ENCODE measurements at places on chromosomes 2 and 18. TPM values are rescaled to one million over a fixed set of nuclear protein-coding genes. Genes with fewer than 3 reads are reported as not detected.
A peak's percentile ranks its signal among the peaks of the same experiment; 100 is the strongest.

DNA sequence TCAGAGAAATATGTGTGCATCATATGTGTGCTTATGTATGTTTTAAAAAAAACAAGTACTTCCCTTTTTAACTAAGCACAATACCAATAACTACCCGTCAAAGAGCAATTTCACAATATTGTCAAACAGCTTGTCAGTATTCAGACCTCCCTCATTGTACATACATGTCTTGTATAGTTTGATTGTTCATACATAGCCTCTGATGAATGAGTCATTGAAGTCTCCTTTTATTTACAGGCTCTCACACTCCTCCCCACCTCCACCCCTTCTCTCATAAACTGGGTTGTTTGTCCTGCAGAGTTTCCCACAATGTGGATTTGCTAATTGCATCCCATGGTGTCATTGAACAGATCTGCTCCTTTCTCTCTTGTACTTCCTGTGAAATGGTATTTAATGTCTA is 132.8 kb upstream of the L3MBTL4 start:
- DNase-seq, result no peak

GRCh38 chr18:3485153-3486149 is 35.5 kb downstream of the TGIF1 start:
- DNase-seq, result no peak

- DNase-seq, result no peak
Observed at GRCh38 chr18:2681993-2682603, 26.6 kb downstream of the SMCHD1 start.

GRCh38 chr2:54605836-54606235 is 117.6 kb upstream of the EML6 start:
- no peak for DNase-seq

DNA sequence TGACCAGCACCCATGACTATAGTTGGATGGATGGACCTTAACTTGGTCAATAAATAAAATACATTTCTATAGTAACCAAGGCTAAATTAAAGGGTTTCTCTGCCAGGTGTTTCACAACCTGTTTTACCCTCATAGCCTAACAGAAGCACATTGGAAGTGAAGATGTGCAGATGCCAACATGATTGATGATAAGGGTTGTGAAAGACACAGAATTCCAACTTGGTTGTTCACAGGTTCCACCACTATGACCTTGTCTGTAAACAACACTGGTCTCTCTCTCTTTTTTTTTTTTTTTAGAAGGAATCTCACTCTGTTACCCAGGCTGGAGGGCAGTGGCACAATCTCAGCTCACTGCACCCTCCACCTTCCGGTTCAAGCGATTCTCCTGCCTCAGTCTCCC is 37.5 kb upstream of the PTH2R start:
- no peak for DNase-seq

- no peak for DNase-seq
Observed at GRCh38 chr18:47917923-47918610, 12.4 kb downstream of the SMAD2 start.

DNA sequence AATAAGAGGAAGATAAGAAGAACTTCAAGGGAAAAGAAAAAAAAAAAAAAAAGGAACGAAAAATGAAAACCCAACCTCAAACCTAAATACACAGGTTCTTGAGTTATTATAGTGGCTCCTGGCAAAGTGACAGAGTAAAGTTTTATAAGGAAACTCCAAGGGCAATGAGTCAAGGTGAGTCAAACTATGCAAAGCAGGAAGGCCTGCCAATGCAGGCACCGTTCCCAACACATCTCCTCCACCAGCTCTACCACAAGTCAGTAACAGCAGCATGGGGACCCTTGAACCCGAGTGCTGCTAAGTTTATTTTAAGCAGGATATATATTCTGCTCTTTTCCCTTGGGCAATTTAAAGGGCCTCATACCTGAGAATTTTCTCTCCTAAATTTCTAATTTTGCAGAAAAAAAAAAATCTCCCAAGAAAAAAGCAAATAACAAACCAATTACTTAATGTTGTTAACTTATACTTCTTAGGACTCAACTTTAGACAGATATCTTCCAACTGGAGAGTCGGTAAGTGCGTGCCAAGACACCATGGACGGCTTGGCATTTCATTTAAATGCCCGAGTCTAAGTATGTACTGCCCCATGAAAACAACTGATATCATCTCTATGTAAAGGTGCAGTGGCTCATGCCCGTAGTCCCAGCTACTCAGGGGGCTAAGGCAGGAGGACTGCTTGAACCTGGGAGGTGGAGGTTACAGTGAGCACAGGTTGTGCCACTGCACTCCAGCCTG is 75.7 kb upstream of the TFCP2L1 start:
- no peak for DNase-seq

GRCh38 chr18:74774486-74774885 is 176.8 kb downstream of the ZNF407 start:
- DNase-seq, result no peak

GRCh38 chr2:231512222-231512621 is 18.0 kb downstream of the NMUR1 start:
- no peak for DNase-seq

DNA sequence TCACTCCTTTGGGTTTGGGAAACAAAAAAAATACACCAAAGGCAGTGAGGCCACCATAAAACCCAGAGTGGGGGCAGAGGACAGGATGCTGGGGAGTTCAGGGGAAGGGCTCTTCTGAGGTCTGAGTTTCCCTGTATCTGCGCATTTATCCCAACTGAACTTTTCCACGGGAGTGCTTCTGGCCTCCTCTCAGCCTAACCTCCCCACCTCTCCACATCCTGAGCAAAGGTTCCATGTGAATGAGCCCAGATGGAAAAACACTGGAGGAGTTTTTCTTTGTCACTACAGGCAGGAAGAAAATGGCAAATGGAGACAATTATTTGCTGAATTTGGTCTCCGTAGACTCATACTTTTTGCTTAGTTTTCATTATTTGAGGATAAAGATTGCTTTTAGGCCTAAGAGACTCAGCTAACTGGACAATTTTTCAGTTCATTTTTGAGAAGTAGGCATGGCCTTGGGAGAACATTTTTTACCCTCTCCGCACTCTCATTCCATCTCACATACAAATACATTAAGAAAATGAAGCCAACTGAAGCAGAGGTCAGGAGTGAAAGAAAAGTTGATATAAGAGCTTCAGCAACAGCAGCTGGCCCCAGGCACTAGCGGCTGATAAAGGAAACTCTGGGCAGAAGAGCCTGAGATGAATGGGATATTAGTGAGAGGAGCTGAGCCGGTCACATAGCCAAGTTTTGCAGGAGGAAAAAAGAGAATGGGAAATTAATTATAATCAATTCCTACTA is 82.6 kb upstream of the CYP1B1 start:
- peak; percentile 80 for DNase-seq

DNA sequence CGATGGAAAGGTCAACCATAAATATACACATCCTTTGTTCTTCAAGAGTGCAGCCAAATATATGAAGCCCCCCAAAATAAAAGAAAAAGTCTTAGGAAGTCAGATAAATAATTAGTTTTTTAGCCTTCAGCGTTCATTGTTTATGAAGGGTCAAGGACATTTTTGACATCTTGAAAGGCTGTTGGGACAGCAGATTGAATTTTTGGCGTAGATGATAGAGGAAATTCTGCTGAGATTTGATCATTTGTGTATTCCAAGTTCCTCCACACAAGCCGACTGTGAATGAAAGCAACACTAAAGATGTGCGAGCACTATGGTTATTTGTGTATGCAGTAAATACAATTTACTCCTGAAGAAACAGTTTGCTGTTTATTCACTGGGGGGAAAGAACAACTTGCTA is 177.8 kb upstream of the PARD3B start:
- no peak for DNase-seq

- DNase-seq, result no peak
Observed at GRCh38 chr18:64287926-64288325, 139.0 kb upstream of the LINC00305 start.

DNA sequence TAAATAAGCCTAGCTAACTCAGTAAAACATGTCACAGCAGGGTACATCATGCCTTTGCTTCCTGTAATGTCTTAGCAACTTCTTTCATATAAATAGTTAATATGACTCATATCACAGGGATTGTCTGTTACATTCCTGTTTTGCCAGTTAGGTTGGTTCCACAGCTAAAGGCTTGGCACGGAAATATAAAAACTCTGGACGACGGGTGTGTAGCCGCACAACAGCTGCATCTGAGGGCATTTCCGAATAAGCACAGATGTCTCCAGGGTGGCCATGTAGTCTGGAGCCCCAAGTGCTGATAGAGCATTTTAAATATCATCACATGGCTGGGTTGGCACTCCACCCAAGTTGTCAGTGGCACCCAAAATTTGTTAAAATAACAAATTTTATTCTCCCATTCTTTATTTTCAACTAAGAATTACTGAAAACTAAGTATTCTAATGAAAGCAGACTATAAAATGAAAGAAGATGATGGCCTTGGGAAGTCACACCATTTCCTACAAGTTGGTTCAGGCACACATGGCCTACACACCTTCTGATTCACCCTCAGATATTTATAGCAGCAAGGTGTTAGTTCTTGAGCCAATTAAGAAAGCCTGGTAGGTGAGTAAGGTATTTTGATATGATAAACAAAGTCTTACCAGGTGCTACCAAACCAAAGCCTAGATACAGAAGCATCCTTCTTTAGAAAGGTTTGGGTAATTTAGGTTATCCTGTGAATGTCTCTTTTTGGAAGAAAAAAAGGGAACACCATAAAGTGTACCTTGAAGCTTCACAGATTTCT is 61.8 kb upstream of the STK17B start:
- peak; percentile 82 for DNase-seq

DNA sequence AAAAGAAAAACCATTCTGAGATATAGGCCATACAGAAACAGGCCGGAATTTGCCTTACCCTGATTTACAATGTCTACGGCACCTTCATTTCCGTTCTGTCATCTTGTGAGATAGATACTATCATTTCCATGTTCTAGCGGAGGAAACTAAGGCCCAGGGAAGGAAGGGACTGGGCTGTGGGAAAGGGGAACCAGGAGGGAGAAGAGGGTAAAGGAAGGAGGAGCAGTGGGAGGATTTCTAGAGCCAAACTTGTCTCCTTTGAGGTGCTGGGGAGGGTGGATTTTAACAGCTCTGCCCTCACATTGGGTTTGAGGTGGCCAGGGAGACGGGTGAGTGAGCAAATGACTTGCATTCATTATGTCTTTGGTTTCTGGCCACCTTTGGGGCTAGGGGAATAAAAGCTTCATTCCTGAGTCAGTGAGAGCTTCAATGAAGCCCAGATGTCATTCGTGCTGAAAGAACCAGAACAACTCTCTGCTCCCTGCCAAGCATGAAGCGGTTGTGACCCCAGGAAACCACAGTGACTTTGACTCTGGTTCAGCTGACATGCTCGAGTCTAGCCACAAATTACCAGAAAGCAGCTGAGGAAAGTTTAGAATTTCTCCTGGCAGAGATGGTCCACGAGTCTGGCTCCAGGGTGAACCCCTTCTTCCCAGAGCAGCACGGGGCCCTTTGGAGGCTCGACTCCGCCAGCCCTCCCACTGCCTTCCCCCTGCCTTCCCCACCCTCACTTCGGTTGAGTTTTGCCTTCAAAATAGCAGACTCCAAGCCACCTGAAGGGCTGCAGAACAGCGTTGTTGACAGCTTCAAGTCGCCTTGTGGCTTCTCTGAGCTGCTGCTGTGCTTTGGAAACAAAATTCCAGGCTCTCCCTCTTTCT is 3.8 kb downstream of the ACTG2 start:
- no peak for DNase-seq

DNA sequence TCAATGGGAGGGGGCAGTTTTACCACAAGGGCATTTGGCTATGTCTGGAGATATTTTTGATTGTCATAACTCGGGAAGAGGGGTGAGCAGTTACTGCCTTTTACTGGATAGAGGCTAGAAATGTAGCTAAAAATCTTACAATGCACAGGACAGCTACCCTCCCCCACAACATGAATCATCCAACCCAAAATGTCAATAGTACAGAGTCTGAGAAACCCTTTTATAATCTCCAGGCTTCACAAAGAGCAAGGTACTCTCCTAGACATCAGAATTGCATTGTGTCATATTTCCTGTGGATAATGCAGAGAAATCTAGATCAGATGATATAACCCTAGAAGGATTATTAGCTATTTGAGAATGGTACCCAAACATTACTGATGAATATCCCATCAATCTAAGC is 277.1 kb upstream of the NRP2 start:
- DNase-seq, result no peak

DNA sequence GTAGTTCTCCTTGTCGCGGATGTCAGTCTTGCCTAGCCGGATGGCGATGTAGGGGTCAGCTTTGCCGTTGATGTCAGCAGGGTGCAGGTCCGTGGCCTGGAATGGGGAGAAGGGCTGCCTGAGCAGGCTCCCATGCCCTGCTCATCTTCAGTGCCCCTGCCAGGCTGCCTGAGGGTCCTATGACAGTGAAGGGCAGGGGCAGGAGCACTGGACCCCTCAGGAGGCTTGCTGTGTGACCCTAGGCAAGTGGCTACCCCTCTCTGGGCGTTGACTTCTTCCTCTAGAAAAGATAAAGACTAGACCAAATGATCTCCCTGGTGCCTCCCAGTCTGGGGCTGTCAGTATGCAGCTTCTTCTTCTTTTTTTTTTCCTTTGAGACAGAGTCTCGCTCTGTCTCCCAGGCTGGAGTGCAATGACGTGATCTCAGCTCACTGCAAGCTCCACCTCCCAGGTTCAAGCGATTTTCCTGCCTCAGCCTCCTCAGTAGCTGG is 11.9 kb downstream of the OTOF start:
- DNase-seq, result no peak

GRCh38 chr2:22273853-22274252 is 1111.1 kb upstream of the KLHL29 start:
- DNase-seq, result no peak

GRCh38 chr2:149587950-149588487 is 444 bp upstream of the MMADHC start:
- DNase-seq, result no peak

GRCh38 chr2:204691911-204692510 is 146.7 kb downstream of the PARD3B start:
- DNase-seq, result peak; percentile 92

Gene LYPD6
- 22.4 TPM for total RNA-seq

Gene PJVK
- total RNA-seq, result 18.1 TPM

Gene ST3GAL5
- 10.4 TPM for total RNA-seq

Gene AGXT
- 0.48 TPM for total RNA-seq

Gene LNPK
- 28.9 TPM for total RNA-seq

Gene BARD1
- 63.3 TPM for total RNA-seq

Gene HOXD11
- 18.1 TPM for total RNA-seq

Gene RFTN2
- 18.1 TPM for total RNA-seq

Gene EVX2
- 1.2 TPM for total RNA-seq

Gene TPGS2
- total RNA-seq, result 68.4 TPM

Gene POTEJ
- 0.24 TPM for total RNA-seq

All from umbilical cord (tissue), 2 donors.